ENCODE measurements at places on chromosomes 16 and 17.

DNA sequence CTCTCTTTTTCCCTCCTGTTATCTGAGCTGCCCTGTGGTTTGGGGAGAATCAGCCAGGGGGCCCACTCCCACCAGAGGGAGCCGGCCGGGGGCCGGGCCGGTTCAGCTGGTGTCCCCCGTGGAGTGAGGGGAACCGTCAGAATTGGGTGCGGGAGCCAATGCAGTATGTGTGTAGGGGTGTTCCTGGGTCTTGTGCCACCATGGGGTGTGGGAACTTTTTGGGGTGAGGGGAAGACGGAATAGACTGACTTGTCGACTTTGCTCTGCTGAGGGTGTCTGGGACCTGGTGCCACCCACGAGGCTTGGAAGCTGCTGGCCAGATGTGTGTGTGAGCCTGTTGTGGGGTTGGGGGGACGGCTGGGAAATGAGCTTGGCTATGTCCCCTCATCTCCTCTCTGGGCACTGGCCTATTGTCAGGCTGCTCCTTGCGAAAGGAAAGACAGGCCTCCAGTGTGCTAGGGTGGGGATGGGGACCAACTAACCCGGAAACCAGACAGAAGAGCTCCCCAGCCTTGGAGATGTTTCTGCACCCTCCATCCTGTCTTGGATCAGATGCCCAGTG lies 9.9 kb downstream of the RARA start:
- no peak for DNase-seq

- DNase-seq, result no peak
Measured at GRCh38 chr16:81367821-81368220, 53.1 kb downstream of the GAN start.

- peak; percentile 20 for DNase-seq
Measured at GRCh38 chr17:4204190-4204589, 59.6 kb downstream of the ANKFY1 start.

DNA sequence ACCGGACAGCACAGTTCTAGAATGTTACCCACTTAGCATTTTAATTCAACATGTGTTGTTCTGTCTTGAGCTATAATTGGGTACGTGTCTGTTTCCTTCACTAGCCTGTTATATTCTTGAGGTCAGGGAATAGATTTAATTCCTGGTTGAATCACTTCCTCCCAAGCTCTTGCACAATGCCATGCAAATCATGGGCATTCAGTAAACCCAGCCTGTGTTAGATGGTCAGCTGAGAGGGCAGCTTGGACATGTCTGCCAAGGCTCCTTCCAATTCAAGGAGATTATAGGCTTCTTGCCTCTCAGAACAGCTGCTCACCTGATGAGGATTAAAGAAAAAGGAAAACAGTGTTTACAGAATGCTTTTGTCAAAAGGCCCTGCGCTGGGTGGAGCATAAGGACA lies 12.6 kb downstream of the C1QTNF1 start:
- peak; percentile 79 for DNase-seq

GRCh38 chr16:89907055-89907814 lies 11.4 kb upstream of the MC1R start:
- no peak for DNase-seq

- DNase-seq, result no peak
Measured at GRCh38 chr17:1711804-1712203, 1.6 kb upstream of the TLCD2 start.

DNA sequence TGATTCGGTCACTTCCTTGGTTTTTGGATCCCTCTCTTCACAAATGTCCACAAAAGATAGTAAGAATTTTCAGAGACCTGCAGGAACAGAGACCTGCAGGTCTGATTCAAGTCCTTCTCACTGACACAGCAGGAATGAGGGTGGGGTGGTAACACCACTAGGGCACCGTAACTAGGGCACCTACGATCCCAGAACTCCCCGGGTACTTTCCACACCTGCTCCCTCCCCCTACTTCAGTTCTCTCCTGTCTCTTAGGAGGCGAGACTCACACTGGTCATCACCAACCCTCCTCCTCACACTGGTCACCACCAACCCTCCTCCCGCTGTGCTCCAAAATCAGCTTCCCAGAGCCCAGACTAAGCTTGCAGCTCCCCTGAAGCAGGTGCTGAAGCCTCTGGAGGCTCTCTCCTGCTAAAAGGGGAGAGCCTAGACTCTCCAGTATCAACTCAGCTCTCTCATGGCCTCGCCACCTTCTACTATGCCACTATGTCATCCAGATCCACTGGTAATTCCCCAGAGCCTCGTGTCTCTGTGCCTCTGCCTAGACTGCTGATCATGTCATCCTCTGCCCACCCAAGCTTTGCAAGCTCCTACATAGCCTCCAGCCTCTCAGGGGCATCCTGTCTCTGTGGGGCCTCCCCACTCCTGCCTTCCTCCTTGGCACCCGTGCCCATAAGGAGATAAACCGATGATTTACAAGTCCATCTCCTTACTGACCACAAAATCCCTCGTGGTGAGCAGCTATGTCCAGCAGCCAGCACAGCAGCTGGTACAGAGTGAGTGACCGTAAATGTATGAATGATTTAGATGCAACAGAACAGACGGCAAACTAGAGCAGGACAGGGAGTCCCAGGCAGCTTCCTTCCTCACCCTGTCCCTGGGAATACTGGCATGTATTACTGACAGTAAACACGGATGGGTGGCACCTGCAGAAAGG lies 63.4 kb upstream of the GSG1L start:
- DNase-seq, result peak; percentile 5

DNA sequence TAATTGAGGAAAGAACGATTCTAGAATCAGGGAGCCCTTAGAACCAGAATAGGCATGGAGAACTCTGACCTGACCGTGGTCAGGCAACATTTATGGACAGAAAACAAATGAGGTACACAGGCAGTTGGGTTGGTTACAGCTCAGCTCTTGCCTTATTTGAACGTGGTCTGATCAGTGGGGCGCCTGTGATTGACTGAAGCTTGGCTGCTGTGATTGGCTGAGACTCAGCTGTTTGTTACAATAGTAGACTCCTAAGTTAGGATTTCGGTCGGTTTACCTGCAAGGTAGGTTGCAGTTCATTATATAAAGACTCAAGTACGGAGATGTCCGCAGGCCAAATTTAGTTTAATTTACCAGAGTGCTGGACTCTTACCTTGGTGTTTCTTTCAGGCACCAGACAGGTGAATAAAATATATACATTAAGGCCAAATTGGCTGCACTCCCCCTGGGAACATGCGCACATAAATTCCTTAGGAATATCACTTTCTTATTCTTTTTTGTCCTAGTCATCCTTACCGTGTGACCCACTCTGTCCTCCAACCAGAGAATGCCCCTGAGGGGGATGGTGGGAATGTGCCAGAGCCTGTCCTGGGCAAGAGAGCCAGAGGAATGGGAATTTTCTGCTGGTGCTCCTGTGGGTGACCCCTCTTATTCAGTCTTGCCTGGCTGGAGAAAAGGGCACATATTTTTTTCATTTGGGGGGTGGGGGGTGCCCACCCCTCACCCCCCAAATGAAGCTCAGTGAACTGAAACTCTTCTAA lies 7.5 kb upstream of the CSNK2A2 start:
- DNase-seq, result no peak

DNA sequence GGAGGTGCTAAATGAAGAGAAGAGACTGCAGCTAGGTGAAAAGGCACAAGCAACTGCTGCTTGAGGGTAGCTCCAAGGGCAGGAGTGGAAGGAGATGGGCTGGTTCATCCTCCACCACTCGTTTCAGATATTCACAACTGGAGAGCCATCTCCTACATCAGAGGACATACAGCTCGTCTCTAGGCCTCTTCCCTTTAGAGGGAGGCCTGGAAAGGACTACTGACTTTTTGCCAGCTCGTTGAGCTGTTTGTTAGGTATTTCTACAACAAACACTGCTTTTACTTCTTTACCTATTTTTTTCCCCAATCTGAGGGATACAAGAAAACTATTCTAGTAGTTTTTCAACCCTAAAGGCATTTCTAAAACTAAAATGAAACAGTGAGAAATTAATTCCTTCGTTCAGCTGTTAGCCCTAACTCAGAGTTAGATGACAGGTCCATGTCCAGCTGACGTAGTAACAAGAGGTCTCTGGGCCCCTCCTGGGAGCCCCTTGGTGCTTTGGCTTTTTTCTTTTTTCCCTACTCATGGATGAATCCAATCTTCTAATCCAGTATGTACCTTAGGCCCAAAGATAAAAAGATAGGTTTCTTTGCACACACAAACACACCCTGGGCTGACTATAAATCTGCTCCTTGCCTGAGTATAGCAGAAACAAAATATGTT lies 47.8 kb upstream of the TBX2 start:
- DNase-seq, result no peak

- no peak for DNase-seq
Measured at GRCh38 chr16:8549843-8550412, 40.4 kb downstream of the TMEM114 start.

- DNase-seq, result no peak
Measured at GRCh38 chr17:67026341-67026740, 18.0 kb upstream of the CACNG1 start.

- DNase-seq, result no peak
Measured at GRCh38 chr17:8468127-8468526, 32.4 kb downstream of the NDEL1 start.

GRCh38 chr17:54972406-54973138 lies 4.0 kb downstream of the STXBP4 start:
- DNase-seq, result no peak

GRCh38 chr17:29883497-29883896 lies 46.5 kb downstream of the SSH2 start:
- DNase-seq, result no peak

DNA sequence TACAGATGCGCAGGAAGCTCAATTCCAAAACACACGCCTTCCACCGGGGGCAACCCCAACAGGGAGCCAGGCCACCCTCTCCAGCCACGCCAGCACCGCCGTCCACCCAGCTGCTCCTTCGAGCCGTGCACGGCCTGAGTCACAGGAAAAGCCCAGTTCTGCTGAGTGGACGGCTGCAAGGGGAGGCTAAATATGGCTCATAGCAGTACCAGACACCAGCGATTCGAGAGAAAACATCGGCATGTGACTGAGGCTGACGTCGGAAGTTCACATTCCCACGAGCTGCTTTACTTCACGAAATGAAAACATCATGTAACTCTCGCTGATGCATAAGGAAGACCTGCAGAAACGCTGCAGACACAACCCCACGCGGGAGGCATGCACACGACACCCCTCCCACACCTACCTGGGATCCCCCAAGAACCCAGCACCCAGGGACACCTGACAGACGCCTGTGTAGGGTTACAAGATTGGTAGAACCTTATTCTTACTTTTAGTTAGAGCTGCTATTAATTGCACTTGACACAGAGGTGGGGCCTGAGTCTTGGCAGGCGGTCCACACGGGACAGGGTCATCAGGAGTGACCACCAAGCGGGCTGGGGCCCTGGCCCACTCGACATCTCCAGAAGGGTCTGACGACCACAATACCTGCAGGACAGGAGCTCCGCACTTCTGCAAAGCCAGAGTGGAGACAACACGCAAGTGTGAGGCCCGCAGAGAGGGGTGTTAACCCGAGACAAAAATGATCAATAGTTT lies 116.8 kb downstream of the ANKRD11 start:
- peak; percentile 67 for DNase-seq

- DNase-seq, result no peak
Measured at GRCh38 chr17:11720816-11721215, 122.5 kb downstream of the DNAH9 start.

- no peak for DNase-seq
Measured at GRCh38 chr17:78430892-78431691, 52.6 kb downstream of the PGS1 start.

DNA sequence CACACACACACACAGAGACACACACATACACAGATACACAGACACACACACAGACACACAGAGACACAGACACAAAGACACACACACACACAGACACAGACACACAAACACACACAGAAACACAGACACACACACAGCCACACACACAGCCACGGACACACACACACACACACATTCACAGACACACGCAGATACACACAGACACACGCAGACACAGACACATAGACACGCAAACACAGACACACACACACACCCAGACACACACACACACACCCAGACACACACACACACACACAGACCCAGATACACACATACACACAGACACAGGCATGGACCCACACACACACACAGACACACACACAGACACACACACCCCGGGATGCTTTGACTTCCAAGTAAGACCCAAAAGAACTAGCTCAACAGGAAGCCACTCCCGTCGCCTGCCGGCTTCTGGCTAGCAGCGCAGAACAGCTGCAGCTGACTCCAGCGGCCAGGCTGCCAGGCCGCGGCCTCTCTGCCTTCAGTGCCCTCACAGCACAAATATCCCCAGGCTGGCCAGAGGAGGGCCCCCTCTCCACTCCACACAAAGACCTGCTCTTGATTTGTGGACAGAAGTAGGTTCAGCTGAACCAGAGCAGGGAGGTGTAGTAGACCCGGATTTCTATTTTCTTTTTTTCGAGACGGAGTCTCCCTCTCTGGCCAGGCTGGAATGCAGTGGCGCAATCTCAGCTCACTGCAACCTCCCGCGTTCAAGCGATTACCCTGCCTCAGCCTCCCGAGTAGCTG lies 6.0 kb upstream of the CHRNE start:
- DNase-seq, result peak; percentile 62

GRCh38 chr17:42311240-42312034 lies 23.1 kb downstream of the STAT5A start:
- DNase-seq, result peak; percentile 84

GRCh38 chr17:7132511-7133094 lies 18.0 kb upstream of the ASGR2 start:
- no peak for DNase-seq

DNA sequence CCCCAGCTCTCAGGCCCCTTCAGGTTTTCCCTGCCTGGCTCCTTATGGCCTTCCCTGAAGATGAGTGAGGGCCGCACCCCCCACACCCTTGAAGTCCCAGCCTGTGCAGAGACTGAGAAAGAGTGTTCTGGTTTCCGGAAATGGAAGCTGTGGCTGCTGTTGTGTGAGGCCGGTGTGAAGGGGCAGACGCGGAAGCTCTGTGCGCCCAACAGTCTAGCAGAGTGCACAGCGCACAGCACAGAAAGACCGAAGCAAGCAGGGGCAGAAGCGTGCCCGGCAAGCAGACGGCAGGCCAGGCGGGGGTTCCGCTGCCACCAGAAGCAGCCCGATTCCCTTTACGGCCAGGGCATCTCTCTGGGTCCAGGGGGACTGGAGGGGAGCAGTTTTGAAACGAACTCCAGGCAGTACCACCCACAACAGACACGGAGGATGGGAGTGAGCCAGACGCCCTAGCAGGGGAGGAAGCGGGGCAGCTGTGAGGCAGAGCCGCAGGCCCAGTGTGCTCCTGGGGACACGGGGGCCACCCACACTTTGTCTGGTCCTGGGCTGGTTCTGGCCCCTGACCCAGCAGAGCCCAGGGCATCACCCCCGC lies 16.7 kb downstream of the TPSG1 start:
- DNase-seq, result no peak

- peak; percentile 12 for DNase-seq
Measured at GRCh38 chr16:27639561-27640276, 89.8 kb downstream of the KATNIP start.
